ENCODE measurements at places on chromosomes 7 and 10.

DNA sequence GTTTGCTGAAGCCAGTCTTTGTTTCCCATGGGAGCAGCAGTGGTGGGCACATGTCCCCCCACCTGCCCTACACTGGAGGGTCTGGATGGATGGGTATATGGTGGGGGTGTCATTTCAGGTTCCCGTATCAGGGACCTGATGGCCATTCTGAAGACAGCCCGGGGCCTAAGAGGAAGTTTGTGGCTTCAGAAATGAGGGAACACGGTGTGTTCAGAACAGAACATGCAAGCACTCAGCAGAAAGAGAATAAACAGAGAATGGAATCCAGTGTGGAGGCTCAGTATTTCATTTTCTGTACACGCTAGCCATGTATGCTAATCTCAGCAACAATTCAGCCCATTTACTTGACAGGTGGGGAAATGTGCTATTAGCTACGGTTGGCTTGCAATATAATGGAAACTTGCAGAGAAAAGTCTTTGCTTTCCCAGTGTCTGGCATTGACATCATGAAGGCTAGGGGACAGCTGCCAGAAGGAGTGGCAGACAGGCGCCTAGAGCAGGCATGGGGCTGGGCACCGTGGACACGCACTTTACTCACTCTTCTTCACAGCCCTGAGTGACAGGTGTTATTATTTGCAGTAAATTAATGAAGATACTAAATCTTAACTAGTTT lies 98.6 kb downstream of the ELMO1 start:
- H3K27me3 ChIP-seq, result no peaks in the 10 kb centered on the region
- no peak overlapping the region for H3K4me3 ChIP-seq
- H3K27ac ChIP-seq, result no peak overlapping the region

- H3K36me3 ChIP-seq, result no peaks in the 10 kb centered on the region
- DNase-seq, result no peak
- no peak overlapping the region for H3K27ac ChIP-seq
- no peaks in the 10 kb centered on the region for H3K27me3 ChIP-seq
- no peak overlapping the region for H3K4me3 ChIP-seq
Observed at GRCh38 chr7:70884440-70884764, 247.5 kb upstream of the GALNT17 start.

GRCh38 chr7:155310425-155311114 lies 12.9 kb downstream of the INSIG1 start:
- peaks cover 42% of the 10 kb centered on the region for H3K36me3 ChIP-seq
- DNase-seq, result no peak
- no peak overlapping the region for H3K27ac ChIP-seq
- peaks cover 4% of the 10 kb centered on the region for H3K4me1 ChIP-seq

DNA sequence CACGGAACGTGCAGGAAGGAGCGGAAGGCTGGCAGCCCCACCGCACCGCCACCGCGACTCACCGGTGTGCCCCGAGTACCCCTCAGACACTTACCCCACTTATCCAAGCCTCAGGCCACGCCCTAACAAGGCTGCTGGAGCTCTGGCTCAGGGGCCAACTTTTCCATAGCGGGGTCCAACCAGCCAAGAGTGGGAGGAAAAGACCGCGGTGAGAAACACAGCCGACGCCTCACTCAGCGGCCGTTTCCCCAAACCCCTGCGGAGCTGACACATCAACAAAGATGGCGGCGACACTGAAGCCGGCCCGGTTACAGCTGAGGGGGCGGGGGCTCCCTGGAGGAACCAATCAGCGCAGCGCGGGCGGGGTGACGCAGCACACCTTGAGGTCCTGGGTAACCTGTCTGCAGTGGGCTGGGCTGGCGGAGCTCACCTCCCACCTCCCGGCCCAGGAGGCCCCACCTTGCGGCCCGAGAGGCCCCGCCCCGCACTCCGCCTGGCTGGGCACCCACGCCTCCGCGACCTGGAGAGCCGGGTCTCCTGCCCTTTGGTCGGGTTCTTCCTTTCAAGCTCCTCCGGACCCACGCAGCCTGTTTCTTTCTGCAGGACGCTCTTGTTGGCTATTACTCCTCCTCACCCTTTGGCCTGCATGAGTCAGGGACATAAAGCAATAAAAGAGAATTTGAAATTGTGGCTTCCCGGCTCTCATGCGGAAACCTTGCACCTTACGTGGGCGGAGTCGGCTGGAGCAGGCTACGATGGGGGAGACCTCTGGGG lies at the start of gene CCDC186:
Gene CCDC186, minus strand, starts transcription at position 283 of the 774 bp plus-strand sequence. CDS start 10,935 bp downstream, outside the sequence.
- H3K27ac ChIP-seq, result peak within 1 kb of the TSS; percentile 90
- H3K36me3 ChIP-seq, result no peaks in the 10 kb centered on the region
- peaks cover 6% of the 10 kb centered on the region for H3K4me1 ChIP-seq
- no peaks in the 10 kb centered on the region for H3K27me3 ChIP-seq
- H3K4me3 ChIP-seq, result peak within 1 kb of the TSS; percentile 88

GRCh38 chr10:4498711-4499251 lies 327.2 kb upstream of the AKR1E2 start:
- H3K4me3 ChIP-seq, result no peak overlapping the region
- H3K4me1 ChIP-seq, result no peaks in the 10 kb centered on the region
- H3K27ac ChIP-seq, result no peak overlapping the region
- H3K36me3 ChIP-seq, result no peaks in the 10 kb centered on the region

DNA sequence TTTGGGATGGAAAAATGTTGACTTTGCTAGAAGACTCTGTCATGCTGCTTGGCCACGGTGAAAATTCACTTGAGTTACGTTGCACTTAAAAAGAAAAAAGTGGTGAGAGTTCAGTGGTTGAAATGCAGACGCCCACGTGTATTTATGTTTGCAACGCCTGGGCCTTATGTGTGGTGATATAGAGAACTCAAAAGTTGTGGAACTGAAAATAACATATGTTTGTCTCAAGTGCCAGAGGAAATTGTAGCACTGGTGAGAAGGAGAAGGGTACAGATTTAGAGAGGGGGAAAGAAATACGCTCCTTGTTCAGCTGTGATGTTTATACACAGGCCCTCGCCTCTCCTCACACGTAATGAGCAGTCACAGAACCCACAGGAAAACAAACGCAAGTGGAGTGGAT lies 73.6 kb downstream of the EMX2 start:
- no peaks in the 10 kb centered on the region for H3K4me1 ChIP-seq
- no peaks in the 10 kb centered on the region for H3K27me3 ChIP-seq
- H3K4me3 ChIP-seq, result no peak overlapping the region
- no peak overlapping the region for H3K27ac ChIP-seq
- no peak for DNase-seq
